ENCODE measurements at places on chromosomes 5 and 9. TPM values are rescaled to one million over a fixed set of nuclear protein-coding genes. Genes with fewer than 3 reads are reported as not detected.

CBY3 gene
- 0.64 TPM for polyA plus RNA-seq

ANKRD31 gene
- polyA plus RNA-seq = 0.10 TPM

TPPP gene
- not detected for polyA plus RNA-seq

OTP gene
- not detected for polyA plus RNA-seq

NTMT1 gene
- polyA plus RNA-seq = 55.4 TPM

C9orf153 gene
- 0.14 TPM for polyA plus RNA-seq

SLC25A2 gene
- not detected for polyA plus RNA-seq

ADAMTSL1 gene
- polyA plus RNA-seq = not detected

MSX2 gene
- polyA plus RNA-seq = not detected

SH3GL2 gene
- not detected for polyA plus RNA-seq

ADAMTS16 gene
- not detected for polyA plus RNA-seq

KIF24 gene
- not detected for polyA plus RNA-seq

CENPH gene
- 18.0 TPM for polyA plus RNA-seq

PLCXD3 gene
- polyA plus RNA-seq = not detected

DNAH5 gene
- polyA plus RNA-seq = not detected

DRD1 gene
- polyA plus RNA-seq = not detected

GPR151 gene
- polyA plus RNA-seq = not detected

F2RL2 gene
- polyA plus RNA-seq = 0.11 TPM

SPATA31C1 gene
- not detected for polyA plus RNA-seq

PRDM9 gene
- polyA plus RNA-seq = not detected

AFAP1L1 gene
- polyA plus RNA-seq = not detected

ELP1 gene
- 14.4 TPM for polyA plus RNA-seq

ZDHHC11B gene
- not detected for polyA plus RNA-seq

ISL1 gene
- polyA plus RNA-seq = not detected

PDGFRB gene
- polyA plus RNA-seq = 0.45 TPM

LRRC70 gene
- polyA plus RNA-seq = not detected

CDH9 gene
- polyA plus RNA-seq = not detected

SLC22A5 gene
- 1.9 TPM for polyA plus RNA-seq

LPCAT1 gene
- polyA plus RNA-seq = 76.4 TPM

PLEKHG4B gene
- polyA plus RNA-seq = not detected

NMUR2 gene
- not detected for polyA plus RNA-seq

FAM114A2 gene
- 20.4 TPM for polyA plus RNA-seq

NUTM2G gene
- polyA plus RNA-seq = 0.19 TPM

FAM153A gene
- polyA plus RNA-seq = not detected
